NCI-H2081 treated with DMSO at 0.1 percent for 48 hours (cell line): ENCODE measurements at places on chromosomes 2 and 18.

DNA sequence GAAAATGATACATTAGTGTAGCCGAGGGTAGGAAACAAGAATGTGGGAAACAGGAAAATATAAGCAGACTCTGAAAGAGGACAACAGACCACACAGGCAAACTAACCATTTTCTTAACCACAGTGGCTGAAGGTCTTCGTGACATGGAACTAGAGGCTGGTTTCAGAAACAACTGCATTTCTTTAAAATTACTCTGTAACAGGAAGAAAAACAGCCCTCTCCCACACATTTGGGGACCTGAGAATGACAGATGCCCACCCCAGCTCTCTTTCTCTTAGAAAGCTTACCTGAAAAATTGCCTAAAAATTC lies 13.8 kb upstream of the SLC25A52 start:
- DNase-seq, result no peak

DNA sequence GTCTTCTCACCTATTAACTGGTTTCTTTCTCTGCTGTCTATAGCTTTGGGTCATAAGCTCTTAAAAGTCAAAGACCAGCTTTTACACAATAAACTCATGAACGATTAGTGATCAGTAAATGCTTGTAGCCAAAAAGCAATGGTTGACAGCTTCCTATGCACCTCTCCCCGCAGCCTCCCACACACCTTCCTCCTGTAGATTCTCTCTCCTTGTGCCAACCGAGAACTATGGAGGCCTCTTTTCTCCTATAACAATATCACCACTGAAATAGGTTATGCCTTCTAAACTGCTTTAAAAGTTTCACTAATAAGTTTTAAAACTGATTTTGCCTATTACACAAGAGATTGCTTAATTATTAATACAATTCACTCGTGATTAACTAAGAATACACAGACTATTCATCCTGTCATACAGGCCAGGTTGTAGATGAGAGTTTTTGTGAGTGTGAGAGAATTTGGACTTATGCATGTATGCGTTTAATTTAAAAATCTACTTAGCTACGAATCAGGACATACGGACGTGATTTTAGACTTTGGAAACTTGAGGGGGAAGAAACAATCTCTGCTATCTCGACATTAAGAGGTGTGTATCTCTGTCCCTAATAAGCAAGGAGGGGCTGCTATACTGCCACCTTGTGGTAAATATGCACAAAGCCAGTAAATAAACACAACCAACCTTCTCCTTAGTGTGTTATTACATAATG lies 229.1 kb upstream of the RBBP8 start:
- peak; percentile 0 for DNase-seq

DNA sequence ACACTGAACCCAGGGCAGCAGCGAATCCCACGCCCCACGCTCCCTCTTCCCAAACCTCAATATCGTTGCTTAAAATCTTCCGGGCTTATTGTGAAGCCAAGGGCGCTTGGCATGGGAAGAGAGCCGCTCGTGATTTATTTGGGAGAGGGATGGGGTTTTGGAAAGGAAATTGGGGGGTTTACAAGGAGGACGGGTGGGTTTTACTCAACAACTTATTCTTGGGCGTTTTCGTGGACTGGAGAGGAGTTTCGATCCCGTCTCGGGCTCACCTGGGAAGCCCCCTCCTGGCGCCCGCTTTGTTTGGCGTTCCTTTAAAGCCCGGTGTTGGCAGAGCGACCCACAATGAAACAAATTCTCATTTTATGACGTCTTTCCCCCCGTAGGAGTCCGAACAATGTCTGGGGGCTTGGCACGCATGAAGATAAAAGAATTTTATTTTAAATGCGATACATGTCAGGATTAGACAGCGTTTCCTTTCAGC lies 135.3 kb downstream of the INSIG2 start:
- DNase-seq, result no peak

DNA sequence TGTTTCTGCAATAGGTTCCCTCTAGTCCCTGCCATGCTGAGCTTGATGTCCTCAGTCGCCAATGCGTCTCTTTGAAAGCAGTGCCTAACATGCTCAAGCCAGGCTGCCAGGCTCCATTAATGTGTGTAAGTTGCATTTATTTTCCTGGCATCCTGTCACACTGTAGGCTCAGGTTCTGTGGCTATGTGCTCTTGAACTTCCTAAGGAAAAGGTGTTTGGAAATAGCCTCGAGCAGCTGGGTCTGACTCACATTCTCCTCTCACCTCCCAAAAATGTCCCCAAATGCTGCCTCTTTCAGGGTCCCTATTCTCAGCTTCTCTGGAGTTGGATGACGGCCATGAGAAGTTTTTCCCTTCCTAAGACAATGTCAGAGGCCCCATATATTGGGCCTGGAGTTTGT lies 58.0 kb upstream of the SLC14A2 start:
- DNase-seq, result no peak

GRCh38 chr2:47339745-47340541 lies 63.0 kb upstream of the MSH2 start:
- no peak for DNase-seq

GRCh38 chr2:224576088-224576715 lies 9.0 kb downstream of the CUL3 start:
- DNase-seq, result no peak

DNA sequence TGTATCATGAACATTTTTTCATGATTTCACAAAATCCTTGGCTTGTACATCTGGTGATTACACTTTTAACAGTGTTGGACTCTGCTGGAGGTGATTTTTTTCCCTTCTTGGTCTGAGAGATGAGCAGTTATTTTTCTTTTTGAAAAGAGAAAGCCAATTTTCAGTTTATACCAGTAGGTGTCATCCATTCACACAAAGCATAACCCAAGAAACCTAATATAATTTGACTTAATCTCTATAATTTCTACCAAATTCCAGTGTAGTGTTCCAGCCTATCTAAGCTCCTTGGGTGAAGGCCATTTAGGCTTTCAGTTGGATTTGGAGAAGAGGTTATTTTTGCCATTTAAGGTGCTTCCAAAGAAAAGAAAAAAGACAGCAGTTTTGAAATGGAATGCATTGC lies 7.7 kb upstream of the ICOS start:
- no peak for DNase-seq

DNA sequence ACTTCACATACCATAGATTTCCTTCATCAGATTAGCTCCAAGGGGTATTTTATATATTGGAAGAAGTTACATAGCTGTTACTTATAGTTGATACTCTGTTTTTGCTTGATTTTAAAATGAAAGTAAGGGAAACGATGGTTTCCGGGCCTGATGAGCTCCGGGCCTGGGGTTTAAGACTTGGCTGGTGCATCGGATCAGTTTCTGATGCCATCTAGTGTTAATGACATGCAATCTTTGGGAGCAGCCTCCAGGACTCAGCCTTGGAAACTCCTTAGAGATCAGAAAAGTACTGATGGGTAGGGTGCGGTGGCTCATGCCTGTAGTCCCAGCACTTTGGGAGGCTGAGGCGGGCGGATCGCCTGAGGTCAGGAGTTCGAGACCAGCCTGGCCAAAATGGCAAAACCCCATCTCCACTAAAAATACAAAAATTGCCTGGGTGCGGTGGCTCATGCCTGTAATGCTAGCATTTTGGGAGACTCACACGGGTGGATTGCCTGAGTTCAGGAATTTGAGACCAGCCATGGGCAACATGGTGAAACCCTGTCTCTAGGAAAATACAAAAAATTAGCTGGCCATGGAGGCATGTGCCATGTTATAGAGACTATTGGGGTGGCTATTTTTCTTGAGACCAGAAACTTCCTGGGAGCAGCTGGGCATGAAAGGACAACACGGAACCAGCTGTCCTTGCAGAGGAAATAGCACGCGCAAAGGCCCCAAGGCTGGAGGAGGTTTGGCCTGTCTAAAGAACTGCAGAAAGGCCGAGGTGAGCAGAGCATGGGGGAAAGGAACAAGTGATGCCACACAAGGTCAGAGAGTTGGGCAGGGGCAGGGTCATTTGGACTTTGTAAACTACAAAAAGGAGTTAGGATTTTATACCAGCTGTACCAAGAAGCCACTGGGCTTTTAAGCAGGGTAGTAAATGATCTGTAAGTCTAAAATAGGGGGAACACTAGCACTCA lies 46.9 kb upstream of the CNOT11 start:
- DNase-seq, result peak; percentile 34

DNA sequence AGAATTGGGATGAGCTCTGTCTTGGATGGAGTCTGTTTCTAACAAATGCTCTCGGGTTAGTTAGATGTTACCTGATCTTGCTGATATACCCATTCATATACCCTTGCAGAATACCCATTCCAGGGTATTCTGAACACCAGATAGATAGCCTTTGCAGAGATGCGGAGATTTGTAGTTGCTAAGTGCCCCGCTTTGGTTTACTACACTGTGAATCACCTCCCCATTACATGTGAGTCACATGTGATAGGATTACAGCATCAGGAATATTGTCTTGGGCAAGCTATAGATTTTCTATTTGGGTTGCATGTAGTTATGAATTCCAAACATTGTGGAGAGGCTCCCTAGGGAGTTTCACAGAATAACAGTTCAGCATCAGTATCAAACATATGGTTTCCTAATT lies 3.8 kb downstream of the VSNL1 start:
- DNase-seq, result no peak

DNA sequence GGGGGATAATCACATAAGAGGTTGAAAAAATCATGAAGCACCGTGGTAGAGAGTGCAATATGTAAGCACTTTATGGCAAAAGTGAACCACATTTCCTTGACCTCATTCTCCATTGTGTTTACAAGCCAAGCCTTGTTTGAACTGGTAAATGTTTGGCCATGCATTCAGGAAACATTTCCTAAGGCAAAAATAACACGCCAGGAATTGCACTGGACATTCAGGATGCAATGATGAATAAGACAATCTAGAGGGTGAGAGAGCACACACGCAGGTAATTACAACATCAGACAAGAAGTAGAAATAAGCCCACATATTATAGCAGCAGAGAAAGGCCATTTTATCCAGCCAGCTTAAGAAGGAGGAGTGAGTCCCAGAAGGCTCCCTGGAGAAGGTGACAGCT lies 218.0 kb upstream of the OSR1 start:
- DNase-seq, result no peak

DNA sequence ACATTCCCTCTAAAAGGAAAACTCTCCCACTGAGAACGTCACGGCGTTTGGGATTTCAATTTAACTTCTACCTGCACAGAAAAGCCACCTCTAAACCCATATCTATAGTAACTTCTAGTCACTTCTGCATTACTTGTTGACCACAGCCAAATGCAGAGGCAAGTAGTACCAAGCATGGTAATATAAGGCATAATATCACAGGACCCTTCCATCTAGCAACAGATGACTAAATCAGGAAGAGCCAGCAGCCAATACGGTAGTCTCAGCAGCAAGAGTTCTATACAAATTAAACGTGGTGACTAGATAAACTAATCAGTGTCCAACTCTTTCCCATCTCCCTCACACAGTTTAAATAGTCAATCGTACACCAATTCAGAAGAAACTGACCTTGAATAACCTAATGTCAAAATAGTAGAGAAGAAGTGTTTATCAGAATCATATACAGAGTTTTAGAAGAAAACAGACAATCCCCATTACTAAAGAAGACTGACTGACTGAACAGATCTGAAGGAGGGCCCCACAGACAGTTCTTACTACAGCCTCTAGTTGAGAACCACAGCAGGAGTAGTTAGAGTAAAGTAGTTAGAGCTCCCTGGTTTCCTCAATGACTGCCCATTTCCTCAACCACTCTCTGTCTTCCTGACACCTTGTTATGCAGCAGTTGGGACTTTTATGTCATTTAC lies 30.0 kb downstream of the MEMO1 start:
- no peak for DNase-seq

DNA sequence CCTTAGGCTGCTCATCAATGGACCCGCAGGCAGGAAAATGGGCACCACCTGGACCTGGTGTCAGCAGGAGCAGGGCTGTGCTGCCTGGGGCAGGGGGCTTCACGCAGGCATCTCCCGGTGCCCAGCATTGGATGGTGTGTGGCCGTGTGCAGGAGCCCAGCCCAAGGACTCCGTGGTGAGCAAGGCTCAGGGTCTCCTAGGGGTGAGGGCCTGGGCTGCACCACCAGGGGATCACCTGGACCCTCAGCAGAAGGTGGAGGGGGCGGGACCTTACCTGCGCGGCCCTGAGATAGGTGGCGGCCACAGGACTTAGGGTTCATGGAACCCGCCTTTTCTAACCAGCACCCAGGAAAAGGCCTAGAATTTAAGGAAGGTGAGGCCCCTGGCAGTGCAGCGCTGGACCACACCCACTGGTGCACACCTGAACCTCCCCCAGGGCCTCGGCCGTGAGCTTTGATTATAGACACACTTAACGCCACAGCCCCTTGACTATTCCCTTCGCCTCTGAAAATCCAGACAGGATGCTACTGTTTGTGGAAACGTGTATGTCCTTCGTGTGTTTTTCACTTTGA lies 89.0 kb downstream of the TMEM18 start:
- no peak for DNase-seq

- DNase-seq, result no peak
Measured at GRCh38 chr2:183029219-183029618, 9.0 kb downstream of the NCKAP1 start.

DNA sequence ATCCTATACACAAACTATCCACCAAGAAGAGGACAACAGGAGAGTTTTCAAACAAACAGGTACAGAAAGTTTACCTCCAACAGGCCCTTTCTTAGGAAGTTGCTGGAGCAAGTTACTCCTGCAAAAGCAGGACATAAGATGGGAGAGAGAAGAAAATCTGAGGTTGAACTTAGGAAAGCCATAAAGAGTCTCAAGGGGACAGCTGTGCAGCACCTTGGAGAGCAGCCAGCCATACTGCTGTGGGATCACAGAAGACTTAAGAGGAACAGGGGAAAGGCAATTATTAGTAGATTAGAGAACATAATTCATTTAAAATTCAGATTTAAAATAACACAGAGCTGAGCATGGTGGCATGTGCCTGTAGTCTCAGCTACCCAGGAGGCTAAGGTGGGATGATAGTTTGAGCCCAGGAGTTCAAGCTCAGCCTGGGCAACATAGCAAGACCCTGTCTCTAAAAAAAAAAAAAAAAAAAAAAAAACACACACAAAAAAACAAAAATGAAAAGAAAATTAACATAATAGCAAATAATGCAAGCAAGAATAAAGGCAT lies 148.1 kb upstream of the SIX3 start:
- DNase-seq, result no peak

- DNase-seq, result no peak
Measured at GRCh38 chr2:57711991-57712390, 334.6 kb upstream of the VRK2 start.

DNA sequence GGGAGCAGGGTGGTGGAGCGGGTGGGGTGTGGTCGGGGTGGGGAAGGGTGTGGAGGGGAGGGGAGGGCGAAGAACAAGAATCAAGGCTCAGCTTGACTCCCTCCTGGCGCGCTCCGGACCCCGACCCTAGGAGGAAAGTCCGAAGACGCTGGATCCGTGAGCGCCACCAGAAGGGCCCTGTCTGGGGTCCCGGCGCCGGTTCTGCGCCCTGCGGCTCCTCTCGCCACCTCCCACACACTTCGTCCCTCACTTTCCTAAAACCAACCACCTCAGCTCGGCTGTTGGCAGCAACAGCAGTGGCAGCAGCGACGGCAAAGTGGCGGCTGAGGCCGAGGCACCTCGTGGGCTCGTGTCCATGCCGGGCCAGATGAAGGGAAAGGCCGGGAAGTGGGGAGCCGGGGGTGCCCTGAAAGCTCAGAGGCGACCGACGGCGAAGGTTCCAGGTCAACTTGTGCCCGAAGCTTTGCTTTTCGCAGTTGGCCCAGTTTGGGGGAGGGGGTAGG lies 2.1 kb downstream of the KLHL14 start:
- no peak for DNase-seq

GRCh38 chr2:45851111-45851510 lies 199.6 kb downstream of the PRKCE start:
- no peak for DNase-seq
